ENCODE measurements at places on chromosomes 5 and 9.

GRCh38 chr9:34690983-34691935 is at the start of gene CCL19:
CCL19 (minus strand) TSS chr9:34691276; CDS start chr9:34691139, 137 bp downstream.
- no peak for DNase-seq

- no peak for DNase-seq
These were observed 484.2 kb upstream of the PTPRD start for GRCh38 chr9:11097020-11097419.

- no peak for DNase-seq
These were observed 77.9 kb upstream of the ICE1 start for GRCh38 chr5:5344606-5345005.

- DNase-seq = no peak
These were observed 846.3 kb downstream of the TLE1 start for GRCh38 chr9:80843028-80843427.

DNA sequence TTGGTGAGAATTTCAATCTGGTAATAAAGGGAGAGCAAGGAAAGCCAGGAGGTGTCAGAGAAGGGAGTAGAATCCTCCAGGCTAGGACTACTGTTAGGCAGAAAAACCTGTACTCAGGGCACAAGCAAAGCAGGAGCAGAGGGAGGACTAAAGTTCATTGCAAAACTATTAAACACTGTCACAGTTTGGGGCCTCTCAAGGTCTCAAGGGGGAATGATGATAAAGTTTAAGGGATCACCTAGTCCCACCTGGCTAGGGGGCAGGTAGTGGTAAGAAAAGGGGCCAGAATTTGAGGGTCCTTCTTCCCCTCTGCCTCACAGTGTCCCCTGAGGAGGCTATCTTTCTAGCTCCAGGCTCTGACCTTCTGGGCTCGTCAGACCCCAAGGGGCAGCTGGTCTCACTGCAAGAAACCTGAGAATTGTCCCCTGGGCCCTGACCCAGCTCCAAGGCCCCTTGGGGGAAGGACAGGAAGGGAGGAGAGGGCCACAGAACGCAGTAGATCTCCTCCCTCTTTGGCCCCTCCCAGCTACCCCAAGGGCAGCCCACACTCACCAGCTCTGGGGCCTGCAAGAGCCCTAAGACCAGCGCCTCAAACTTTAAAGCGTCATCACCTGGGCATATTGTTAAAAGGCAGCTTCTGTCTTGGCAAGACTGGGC is 974 bp downstream of the CCDC69 start:
- peak; percentile 31 for DNase-seq

GRCh38 chr5:2738156-2738699 is 13.2 kb downstream of the IRX2 start:
- no peak for DNase-seq

GRCh38 chr9:83167126-83167525 is 104.2 kb upstream of the RASEF start:
- DNase-seq = no peak

DNA sequence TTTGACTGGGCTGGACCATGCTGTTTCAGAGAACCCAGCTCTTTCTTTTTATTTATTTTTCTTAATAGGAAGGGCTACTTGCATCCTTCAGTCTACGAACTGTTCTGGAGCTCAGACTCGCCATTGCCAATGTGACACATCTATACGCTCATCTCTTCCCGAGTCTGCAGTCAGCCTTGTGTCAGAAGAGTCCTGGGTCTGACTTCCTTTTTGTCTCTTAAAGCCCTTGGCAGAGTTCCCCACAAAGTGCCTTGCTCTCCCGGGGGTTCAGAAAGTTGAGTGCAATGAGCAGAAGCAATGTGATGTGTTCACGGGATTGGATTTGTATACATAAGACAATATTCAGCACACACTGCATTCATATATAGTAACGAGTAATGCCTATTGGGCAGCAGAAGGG is 140.4 kb downstream of the ATPSCKMT start:
- no peak for DNase-seq

- DNase-seq = no peak
These were observed 49.1 kb downstream of the LRSAM1 start for GRCh38 chr9:127500399-127500798.

DNA sequence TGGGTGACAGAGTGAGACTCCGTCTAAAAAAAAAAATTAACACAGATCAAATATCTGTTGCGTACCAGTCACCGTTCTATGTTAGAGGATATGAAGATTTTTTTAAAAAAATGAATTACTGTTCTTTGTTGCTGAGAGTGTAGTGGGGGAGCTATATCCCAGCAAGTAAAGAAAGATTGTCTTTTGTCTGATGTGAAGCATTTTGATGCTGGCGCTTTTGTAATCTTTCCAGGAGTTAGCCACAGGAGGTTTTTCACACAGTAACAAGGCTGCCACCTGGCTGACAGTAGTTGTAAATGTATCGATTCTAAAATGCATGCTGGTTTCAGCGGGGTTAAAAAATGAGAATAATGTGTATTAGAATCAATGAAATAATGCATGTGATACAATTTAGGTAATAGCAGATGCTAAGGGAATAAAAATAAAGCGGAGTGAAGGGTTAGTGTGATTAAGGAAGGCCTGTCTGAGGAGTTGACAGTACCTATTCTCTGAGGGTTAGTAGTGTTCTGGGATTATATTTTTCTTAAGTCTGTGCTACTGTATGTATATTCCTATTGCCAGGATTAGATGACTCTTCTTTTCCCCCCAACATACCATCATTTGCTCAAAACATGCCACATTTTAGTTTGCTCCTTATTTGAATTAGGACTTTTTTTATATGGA is 3.4 kb downstream of the LMNB1 start:
- DNase-seq = no peak

GRCh38 chr5:149651686-149652085 is 70.4 kb downstream of the ARHGEF37 start:
- no peak for DNase-seq

GRCh38 chr5:72005671-72006070 is 101.6 kb upstream of the MAP1B start:
- DNase-seq = no peak

DNA sequence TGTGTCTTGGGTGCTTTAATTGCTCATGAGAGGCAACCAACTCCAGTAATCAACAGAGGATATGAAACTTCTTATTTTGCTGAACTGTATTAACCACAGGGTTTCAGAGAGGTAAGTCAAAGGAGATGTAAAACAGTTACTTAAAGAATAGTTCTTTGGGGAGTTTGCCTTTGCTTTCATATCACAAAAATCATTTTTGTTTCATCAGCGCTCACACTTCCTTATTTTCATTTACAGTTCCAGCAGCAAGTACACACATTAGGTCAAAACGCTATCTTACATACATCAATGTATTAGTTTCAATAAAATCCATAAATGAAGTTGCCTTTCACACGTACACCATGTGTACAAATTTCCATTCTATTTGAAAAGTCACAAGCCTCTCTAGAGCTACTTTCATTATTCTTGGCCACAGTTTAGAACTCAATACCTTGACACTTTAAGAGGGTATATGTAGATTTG is 50.1 kb downstream of the ST8SIA4 start:
- DNase-seq = no peak

DNA sequence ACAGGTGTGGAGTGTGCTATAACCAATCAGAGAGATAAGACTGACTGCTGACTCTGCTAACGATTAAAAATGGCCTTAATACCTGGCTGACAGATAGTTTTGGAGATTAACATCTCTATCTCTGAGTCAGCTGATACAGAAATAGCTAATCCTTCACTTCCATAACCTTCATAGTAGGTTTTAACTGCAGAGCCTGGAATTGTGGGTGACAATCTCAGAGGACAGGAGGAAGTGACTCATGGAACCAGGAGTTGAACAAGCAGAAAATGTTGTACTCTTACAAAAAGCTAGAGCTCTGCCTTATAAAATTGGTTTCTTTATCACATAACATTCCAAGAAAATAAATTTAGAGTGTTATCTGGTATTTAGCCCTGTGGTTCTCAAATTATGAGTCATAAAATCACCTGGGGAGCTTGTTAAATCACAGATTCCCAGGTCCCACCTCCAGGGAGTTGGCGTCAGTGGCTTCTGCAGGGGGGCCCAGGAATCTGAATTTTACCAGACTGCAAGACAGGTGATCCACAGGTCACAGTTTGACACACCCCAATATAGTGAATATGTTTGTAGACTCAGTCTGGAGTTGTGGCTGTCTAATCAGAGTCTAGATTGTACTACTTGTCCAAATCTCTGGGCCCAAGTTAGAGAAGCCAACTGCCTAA is 44.4 kb upstream of the AFAP1L1 start:
- DNase-seq = no peak

GRCh38 chr9:108953983-108954574 is 19.9 kb downstream of the ABITRAM start:
- no peak for DNase-seq

GRCh38 chr9:136790640-136791515 is at the start of gene TMEM141:
TMEM141 (plus strand) TSS chr9:136791344; CDS start chr9:136791371, 27 bp downstream.
- DNase-seq = peak; percentile 100

GRCh38 chr5:21773456-21773855 is 1079.7 kb downstream of the CDH12 start:
- no peak for DNase-seq

DNA sequence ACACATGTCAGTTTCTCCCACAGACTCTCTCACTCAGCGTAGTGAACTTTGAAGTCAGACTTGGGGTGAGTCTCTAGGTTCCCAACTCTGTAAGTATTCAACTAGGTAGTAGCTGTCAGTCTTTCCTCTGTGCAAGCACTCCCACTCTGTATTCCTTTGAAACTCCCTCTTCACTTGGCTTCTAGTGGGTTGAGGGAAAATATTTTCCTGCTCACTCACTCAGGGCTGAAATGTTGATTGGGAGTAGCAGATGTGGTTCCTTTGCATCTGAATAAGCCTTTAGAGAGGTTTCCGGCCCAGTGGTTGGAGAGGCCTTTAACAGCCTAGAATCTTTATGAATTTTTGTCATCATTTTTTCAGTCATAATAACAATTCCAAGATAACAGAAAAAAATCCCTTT is 18.1 kb upstream of the ARRDC3 start:
- no peak for DNase-seq

GRCh38 chr9:69674112-69674685 is 2.0 kb upstream of the APBA1 start:
- no peak for DNase-seq

DNA sequence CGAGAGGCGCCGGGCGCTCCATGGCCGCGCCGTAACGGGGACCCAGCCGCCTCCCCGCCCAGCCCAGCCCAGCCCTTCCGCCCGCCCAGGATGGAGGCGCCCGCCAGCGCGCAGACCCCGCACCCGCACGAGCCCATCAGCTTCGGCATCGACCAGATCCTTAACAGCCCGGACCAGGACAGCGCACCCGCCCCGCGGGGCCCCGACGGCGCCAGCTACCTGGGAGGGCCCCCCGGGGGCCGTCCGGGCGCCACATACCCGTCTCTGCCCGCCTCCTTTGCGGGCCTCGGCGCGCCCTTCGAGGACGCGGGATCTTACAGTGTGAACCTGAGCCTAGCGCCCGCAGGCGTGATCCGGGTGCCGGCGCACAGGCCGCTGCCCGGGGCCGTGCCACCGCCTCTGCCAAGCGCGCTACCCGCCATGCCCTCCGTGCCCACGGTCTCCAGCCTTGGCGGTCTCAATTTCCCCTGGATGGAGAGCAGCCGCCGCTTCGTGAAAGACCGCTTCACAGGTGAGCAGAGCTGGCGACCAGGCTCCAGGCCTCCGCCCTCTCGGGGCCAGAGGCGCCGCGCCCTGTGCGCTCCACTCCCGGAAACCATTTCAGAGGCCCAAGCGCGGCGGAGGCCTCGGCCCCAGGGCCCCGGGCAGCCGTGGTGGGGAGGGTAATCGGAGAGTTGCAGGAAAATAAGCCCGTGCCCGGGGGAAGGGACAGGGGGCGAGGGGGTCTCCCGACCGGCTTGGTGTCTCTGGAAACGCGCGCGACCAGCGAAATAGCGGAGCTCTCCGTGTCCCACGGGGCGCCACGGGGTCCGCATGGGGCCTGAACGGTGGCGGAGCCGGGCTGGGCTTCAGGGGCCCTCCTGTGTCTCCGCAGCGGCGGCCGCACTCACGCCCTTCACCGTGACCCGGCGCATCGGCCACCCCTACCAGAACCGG is 496 bp downstream of the TLX3 start:
- no peak for DNase-seq

DNA sequence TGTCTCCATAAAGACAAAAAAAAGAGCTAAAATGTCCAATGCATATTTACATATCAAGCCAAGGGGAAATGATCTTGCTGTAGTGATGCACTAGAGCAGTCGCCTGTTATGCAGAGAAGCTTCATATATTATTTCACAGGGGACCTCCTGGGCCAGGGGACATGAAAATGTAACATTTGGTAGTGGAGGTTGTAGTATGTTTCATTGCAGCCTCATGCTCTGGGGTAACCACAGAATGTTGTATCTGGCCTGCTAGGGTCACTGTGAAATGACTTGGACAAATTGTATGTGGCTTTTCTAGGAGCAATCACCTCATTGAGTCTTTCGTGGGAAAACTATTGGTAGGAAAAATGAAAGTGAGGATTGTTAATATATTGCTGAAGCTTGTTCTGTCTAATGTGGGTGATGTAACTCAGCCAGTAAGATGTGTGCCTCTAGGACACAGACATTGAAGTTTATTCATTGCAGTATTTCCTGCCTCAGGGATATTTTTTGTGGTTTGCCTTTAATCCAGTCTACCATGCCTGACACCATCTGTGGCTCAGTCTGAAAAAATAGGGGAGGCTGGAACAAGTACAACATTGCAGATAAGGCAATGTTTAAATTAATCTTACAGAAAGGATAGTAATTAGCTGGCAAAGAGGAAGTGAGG is 430.8 kb upstream of the TNC start:
- DNase-seq = no peak

GRCh38 chr9:11340654-11341053 is 727.9 kb upstream of the PTPRD start:
- DNase-seq = no peak

DNA sequence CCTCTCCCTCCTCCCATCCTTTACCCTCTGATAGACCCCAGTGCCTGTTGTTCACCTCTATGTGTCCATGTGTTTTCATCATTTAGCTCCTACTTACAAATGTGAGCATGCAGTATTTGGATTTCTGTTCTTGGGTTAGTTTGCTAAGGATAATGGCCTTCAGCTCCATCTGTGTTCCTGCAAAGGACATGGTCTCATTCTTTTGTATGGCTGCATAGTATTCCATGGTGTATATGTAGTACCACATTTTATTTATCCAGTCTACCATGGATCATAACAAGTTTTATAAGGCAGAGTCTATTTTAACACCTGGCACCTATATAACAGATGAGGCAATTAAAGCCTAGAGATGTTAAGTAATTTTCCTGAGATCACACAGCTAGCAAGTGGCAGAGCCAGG is 7.4 kb downstream of the YTHDC2 start:
- DNase-seq = no peak

- no peak for DNase-seq
These were observed 169.2 kb downstream of the EDIL3 start for GRCh38 chr5:84215521-84215920.

DNA sequence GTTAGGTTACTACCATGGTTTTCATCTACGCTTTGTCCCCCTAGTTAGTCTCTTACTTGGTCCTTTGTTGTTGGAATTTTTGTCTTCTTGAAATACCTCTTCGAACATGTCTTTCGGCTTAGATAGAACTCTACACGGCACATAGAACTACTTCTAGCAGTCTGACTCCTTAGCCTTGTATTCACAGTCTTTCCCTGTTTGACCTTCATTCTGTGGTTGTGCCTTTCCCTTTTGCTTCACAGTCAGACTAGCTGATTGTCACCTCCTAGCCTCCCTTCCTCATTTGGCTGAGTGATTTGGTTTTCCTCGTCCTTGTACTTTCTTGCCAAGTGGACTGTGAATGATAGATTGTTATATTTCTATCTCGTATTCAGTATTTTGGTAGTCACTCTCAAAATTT is 10.7 kb downstream of the SMAD5 start:
- DNase-seq = no peak
